Left ventricle myocardium inferior (tissue), 1 donor: ENCODE measurements at places on chromosomes 12 and 14. TPM values are rescaled to one million over a fixed set of nuclear protein-coding genes. Genes with fewer than 3 reads are reported as not detected.

Gene HOXC10
- not detected for total RNA-seq

Gene EXOC3L4
- 0.66 TPM for total RNA-seq

Gene COQ10A
- 203 TPM for total RNA-seq

Gene HPD
- total RNA-seq = 1.3 TPM

Gene STAC3
- 0.69 TPM for total RNA-seq

DNA sequence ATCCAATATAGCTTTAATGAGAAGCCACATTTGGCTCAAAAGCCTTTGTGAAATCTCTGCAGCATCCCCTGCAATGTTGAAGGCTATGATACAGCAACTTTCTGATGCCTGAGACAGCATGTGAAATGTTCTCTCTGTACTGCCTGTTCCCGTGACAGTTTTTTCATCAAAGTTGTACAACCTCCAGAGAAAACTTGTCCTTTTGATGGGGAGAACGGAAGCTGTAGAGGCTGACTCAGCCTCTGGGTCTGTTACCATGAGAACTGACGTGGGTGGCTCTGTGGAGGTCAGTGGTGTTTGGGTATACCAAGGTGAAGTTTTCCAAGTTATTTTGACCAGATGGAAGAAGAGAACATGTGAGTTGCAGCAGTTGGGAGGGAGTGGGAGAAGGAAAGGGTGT is 17.0 kb downstream of the SLC4A8 start:
- H3K4me3 ChIP-seq = no peak overlapping the region
- H3K27ac ChIP-seq = no peak overlapping the region
- peaks cover 38% of the 10 kb centered on the region for H3K27me3 ChIP-seq
- no peaks in the 10 kb centered on the region for H3K4me1 ChIP-seq
- DNase-seq = no peak

DNA sequence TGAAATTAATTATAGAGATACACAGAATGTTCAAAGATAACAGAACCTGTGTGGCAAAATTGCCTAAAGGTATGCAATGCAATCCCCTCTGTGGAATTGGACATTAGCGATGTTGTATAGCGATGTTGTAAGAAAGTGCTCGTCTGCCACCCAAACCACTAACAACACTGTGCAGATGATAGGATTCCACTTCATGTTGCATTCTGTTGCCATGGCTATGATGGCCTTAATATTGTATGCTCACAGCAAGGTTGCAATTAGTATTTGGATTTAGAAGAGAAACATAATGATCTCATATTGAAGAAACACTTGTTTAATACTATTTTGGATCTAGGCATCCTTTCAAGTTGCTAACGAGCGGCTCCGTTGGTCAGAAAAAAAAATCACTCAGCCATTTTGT is 260.3 kb downstream of the BCAT1 start:
- H3K4me1 ChIP-seq = no peaks in the 10 kb centered on the region
- DNase-seq = no peak
- H3K27ac ChIP-seq = no peak overlapping the region
- no peaks in the 10 kb centered on the region for H3K27me3 ChIP-seq
- H3K36me3 ChIP-seq = no peaks in the 10 kb centered on the region

DNA sequence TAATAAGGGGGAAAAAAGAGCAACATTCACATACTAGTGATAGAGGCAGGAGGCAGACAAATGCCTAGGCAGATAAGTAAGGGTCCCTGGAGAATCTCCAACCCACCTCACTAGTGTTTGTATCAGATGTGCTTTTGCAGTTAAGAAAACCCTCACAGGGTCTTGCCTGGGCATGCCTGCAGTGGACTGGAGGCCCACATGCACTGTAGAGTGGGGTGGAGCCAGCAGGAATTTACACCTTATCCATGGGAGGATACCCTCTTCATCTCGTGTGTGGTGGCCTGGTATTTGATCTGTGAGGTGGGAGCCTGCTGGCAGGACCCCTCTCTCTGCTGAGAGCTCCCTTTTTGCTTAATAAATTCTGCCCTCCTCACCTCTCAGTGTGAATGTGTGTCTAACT is 238.0 kb upstream of the SLC16A7 start:
- no peak overlapping the region for H3K27ac ChIP-seq

DNA sequence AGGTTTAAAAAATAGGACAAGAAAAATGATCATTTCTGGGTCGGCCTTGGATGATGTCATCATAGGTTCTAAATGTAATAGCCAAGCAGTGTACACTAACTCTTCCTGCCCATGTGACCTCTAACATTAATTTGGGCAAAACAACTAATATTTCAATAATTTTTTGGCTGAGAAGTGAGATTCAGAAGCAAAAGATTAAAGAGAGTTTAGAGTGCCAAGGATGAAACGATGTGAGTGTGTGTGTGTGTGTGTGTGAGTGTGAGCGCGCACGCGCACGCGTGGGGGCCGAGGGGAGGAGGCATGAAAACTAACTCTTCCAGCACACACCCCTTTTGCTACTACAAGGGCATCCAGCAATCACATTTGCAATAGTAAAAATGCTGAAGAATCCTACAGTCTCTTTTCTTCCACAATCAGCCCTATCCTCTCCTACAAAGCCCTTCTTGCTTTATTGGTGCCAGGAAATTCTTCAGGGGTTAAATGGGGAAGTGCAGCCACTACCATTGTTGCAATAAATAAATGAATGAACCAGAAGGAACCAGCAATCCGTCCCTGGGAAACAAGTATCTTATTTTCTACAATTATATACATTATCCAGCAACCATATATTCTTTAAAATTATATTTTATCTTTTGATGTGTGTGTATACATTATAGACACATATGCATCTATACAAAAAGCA is 52.9 kb downstream of the PEBP1 start:
- H3K36me3 ChIP-seq = peaks cover 5% of the 10 kb centered on the region
- DNase-seq = peak; percentile 38
- H3K27me3 ChIP-seq = no peaks in the 10 kb centered on the region
- H3K4me3 ChIP-seq = peak overlapping the region; percentile 68
- peaks cover 71% of the 10 kb centered on the region for H3K4me1 ChIP-seq
- H3K27ac ChIP-seq = peak overlapping the region; percentile 83

DNA sequence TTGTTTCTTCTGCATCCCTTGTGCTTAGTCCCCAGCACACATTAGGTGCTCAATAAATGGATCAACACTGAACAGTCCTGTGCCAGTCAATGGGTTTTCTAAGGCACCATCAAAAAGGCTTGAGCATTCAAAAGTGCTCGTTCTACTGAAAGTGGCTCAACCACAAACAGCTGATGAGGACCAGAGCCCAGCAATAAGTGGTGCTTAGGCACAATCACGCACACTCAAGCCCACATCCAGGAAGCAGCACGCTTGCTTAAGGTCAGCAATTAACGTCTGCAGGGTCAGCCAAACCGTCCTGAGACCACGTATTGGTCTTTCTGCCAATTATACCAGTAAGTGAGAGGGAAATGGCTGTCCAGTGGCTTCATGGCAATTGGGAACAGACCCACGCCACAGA is 56.5 kb downstream of the PRIMA1 start:
- H3K4me1 ChIP-seq = no peaks in the 10 kb centered on the region
- H3K27ac ChIP-seq = no peak overlapping the region
- H3K4me3 ChIP-seq = no peak overlapping the region
- DNase-seq = no peak
- H3K27me3 ChIP-seq = no peaks in the 10 kb centered on the region
